Activated CD8-positive, alpha-beta memory T cell treated with anti-CD3 and anti-CD28 coated beads for 1 hour (primary cell): ENCODE measurements at places on chromosomes 7 and 10.

DNA sequence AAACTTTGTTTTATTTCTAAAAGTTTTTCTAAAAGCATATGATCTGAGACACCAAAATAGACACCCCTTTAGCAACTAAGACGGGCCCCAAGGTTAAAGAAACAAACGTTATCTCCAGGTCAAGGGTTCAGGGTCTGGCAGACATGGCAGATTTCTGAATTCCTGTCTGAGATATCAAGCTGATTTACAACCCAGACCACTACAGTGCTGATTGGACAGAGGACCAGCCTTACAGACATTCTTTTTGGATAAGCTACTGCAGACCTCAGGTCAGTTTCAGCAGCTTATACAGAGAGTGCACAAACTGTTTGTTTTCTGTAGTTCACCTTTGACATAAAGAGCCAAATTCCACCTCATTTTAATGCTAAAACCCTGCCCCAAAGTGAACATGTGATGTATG lies 34.8 kb downstream of the SVOPL start:
- DNase-seq: no peak

GRCh38 chr10:35487336-35488034 lies 117.7 kb upstream of the GJD4 start:
- DNase-seq: no peak

- DNase-seq: no peak
These were observed 48.0 kb upstream of the DLG5 start for GRCh38 chr10:77974396-77975074.

DNA sequence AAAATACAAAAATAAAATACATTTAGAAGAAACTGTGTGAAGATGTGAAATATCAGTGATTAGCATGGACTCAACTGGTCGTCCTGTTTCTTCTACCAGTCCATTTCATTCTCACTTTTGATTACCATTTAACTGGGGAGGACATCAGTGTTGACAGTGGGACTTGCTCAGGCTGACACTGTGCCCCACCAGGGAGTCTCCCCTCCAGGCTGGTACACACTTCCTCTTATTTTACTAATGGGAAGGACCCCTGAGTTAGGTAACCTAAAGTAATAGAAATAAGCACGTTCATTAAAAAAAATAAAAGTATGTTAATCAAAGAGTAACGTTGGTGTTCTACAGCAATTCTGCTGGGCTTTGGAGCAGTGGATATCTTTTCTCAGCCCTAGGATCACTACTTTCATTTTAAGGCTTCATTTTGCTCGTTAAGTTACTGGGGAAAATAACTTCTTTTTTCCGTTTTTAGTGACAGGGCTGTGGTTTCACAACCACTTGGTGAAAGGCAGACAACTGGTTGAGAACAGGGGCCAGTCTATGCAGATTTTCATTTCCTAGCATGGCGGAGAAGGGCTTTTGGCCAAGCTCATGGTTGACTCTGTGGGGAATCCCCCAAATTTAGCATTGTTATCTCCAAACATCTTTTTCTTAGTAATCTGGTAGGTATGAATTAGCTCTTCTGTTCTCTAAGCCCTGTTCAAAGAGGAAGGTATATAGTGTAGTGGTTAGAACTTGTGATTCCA lies 2.1 kb downstream of the SNX10 start:
- no peak for DNase-seq

- no peak for DNase-seq
These were observed 339.1 kb downstream of the HGF start for GRCh38 chr7:81430761-81431160.

DNA sequence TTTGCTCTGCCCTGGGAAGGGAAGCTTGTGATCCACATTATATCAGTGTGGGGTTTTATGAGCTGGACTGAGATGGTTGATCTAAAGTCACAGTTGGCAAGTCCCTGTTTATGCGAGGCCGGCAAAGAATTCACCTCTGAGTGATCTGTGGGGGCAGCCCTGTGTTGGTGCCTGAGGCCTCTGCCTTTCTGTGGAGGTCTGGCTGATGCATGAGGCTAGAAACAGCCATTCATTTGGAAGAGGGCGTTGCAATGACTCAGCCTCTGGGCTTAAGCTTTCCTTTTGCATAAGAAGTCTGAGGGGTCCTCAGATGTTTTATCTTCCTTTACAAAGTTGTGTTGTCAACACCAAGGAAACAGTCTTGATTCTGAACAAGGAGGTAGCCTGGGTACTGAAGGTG lies 126.9 kb downstream of the MGMT start:
- no peak for DNase-seq
